ENCODE measurements at places on chromosomes 7 and 10.

DNA sequence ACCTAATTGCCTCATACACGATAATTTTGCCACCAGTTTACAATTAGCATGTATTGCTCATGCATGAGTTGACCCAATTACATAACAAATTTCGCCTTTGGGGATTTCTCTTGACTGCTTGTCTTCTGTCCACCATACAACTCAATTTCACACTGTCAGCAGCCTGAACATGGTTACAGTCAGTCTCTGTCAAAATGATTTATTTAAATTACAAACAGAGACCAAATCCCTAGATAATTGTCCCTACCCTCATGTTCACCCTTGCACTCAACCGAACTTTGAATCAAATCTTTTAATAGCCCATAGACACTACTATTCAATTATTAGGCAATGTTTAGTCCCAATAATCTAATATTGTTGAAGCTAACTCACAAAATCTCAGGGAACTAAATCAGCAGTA is 59.7 kb upstream of the NEBL start:
- no peak for DNase-seq

- DNase-seq = no peak
Observed at GRCh38 chr10:84845628-84846261, 517.4 kb downstream of the CCSER2 start.

DNA sequence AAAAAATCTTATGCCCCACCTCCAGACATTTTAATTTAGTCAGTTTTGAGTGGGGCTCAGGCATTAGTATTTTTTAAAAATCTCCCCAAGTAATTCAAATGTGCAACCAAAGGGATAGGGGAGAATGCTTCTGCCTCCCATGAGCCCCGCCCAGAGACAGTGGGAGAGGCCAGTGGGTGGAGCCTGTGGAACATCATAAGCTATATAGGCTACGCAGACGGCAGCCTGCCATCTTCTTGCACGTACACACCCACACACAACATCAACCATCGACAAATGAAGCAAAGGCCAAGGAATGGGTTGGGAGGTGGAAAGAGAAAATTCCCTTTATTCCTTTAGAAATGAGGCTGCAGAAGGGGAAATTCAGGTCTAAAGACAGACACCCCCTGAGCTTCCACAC is 25.2 kb downstream of the CREB3L2 start:
- DNase-seq = no peak

DNA sequence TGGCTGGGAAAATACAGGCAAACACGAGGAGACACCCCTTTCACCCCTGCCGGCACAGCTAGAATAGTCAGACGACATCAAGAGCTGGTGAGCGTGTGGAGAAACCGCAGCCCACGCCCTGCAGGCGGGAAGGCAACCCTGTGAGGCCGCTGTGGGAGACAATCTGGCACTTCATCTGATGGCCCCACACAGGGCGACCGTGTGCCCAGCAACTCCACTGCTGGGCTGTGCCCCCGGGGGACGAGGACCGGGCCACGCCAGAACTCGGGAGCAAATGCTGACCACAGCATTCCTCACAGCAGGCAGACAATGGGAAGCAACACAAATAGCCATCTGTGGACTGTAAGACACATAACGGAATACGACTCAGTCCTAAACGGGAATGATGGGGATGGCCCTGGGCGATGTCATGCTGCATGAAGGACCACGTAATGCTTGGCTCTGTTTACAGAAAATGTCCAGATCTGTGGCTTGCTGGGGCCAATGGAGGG is 58.9 kb downstream of the CFAP46 start:
- no peak for DNase-seq

Data from NCI-H446 (cell line).